T1000 (cell line): ENCODE measurements at places on chromosomes 1 and 21.

DNA sequence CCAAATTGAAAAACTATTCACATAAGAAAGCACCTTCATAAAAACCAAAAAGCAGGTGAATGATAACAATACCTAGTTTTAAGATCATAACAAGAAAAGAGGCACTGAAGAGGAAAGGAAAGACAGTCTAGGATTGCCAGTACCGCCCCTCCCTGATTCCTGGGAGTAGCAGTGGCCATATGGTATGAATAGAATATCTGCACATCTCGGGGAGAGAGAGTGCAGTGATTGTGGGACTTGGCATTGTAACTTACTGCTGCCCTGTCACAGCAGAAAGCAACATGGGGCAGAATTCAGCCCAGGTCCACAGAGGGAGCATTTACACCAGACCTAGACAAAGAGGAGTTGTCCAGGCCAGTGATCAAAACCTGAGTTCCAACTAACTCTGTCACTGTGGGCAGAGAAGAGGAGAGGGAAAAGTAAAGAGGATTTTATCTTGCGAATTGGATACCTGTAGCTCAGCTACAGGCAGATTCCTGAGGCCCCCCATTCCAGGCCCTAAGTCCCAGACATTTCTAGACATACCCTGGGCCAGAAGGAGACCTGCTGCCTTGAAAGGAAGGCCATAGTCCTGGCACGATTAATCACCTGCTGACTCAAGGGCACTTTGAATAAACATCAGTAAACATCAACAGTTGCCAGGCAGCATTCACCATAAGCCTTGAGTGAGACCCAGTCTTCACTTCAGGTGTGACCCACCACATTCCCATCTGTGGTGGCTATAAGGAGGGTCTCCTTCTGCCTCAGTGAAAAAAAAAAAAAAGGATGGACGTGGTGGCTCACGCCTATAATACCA is 397.5 kb downstream of the TGFB2 start:
- no peak for DNase-seq

DNA sequence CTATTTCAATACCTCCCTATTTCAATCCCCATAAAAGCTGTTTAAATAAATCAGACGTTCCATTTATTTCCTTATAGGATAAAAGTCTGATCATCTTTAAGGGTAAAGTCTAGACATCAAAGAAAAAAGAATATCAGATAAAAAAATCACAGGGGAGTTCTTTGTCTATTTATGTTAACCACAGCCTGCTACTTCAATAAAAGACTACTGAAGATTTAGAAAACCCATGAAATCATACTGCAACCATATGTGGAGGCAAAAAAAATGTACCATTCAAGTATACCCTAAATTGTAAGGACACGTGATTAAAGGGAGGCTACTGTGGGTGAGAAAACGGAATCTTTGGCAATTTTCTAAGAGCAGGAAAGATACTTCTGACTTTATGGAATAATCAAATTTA is 108.2 kb upstream of the TNFSF4 start:
- no peak for DNase-seq

DNA sequence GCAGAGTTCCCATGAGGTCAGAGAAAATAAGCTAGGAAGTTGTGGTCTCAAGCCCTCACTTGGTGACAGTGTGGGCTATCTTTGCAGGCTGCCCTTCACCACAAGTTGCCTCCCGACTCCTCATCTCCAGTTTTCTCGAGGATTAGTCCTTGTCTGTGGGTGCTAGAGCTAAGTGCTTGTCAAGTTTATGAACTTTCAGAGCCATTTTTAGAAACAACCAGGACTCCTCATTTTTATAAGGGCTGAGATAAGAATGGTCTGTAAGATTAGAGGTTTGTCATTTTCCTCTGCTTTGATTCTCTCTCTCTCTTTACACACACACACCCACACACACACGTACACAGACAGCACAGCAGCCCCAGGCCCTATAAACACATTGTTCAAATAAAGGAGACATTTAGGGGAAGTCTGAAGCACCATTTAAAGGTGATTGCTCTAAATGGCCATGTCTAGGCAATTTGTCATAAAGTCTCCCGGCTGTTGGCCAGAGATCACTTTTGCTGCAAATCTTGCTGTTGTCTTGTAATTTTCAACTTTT is 127.2 kb downstream of the LACTBL1 start:
- no peak for DNase-seq

- DNase-seq: peak; percentile 11
Measured at GRCh38 chr1:170562646-170563338, 30.8 kb downstream of the GORAB start.

DNA sequence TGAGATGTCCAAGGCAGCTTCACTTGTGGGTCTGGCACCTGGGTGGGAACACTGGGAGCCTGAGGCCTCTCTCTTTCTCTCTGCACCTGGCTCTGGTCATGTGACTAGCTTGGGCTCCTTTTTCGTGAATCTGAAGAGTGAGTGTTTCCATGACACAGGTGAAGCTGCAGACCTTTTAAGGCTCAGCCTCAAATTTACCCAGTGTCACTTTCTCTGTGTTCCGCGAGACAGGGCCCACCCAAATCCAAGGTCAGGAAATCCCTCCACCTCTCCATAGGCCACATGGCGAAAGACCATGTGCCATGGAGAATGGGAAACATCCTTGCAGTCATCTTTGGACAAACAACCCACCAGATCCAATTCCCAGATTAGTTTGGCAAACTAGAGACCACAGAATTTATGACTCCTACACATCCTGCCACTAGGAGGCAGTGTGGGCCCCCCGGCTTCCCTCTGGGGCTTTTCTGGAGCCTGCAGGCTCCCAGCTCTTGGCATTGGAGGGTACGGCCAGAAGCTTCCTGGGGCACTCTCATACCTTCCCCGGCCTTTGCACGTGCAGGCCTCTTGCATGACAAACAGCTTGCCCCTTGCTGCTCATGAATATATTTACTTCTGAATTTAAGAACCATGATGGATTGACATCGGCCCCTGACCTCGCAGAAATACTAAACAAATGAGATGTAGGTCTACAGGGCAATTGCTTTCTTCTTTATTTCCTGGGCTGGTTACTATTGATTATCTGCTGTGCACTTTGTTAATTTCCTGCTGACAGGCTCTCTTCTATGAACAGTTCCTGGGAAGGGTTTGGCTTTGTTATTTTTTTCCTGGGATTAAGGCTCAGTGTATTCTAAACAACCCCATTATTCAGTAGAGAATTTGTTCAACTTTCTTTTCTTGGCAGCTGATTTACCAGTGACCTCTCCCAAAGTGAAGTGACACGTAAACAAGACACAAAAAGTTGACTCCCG is 180.7 kb downstream of the KAZN start:
- DNase-seq: no peak

GRCh38 chr1:57109247-57109646 is 143.4 kb upstream of the C8B start:
- no peak for DNase-seq

- peak; percentile 37 for DNase-seq
Measured at GRCh38 chr1:238409191-238409850, 518.6 kb upstream of the ZP4 start.

GRCh38 chr1:110250749-110251148 is 40.6 kb downstream of the KCNC4 start:
- DNase-seq: no peak

- DNase-seq: peak; percentile 16
Measured at GRCh38 chr1:8133657-8134430, 107.7 kb upstream of the ERRFI1 start.

DNA sequence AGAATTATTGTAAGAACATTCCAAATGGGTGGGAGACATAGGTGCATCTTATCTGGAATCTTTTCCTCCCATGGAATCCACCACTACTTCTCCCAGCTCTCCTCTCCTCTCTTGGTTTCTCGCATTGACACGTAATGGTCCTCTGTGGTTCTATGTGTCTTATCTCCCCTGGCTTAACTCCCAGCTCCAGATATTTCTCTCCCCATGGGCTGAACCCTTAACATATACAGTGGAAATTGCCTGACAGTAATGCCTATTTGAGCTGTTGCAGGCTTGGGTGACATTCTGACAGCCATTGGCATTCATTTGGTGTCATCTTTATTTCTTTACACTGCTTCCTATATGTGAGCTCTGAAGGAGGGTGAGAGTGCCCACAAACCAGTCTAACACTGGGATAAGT is 118.3 kb downstream of the SPATA46 start:
- no peak for DNase-seq

- no peak for DNase-seq
Measured at GRCh38 chr1:162281426-162281825, 95.2 kb downstream of the SPATA46 start.

- DNase-seq: no peak
Measured at GRCh38 chr1:156489166-156489934, 11.2 kb downstream of the MEF2D start.

DNA sequence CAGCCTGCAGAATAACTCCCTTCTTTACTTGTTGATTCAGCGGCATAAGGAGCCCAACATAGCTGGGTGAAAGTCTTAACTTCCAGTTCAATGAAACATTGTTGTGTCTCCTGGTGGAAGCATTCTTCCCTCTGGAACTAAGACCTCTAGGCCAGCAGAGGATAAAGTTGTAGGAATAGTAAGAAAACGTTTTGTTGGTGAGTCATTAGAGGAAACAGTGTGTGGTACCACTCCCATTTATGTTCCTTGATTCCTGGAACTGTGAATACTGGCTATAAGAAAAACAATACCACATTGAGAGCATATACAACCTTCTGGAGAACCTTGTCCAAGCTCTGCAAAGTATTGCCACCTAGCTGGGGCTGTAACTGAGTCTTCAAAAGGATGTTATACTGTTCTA is 737.4 kb upstream of the ZP4 start:
- no peak for DNase-seq

DNA sequence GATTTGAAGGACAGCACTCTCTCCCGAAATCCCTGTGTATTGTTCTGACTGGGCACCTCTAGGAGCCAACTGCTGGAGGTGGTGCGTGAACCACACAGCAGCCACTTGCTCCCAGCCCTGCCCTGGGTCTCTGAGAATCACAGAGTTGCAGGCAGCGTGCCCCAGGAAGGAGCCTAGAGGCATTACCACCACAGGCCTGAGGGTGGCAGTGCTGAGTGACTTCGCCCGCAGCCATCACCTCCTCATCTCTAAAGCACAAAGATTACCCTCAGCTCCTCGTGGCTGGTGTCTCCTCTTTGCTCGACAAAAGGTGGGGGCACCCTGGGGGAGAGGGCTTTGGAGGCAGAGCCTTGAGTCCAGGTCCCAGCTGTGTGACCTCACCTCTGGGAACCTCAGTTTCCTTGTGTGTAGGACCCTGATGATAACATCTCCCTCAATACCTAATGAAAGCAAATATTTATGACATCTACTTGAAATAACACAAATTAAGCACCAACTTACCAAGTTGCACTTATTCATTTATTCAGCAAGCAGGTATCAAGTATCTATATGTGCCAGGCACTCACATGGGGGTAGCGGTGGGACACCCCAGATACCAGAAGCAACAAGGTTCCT is 86.3 kb downstream of the VWA5B1 start:
- no peak for DNase-seq

GRCh38 chr1:53765657-53766056 is 26.7 kb upstream of the GLIS1 start:
- DNase-seq: no peak

DNA sequence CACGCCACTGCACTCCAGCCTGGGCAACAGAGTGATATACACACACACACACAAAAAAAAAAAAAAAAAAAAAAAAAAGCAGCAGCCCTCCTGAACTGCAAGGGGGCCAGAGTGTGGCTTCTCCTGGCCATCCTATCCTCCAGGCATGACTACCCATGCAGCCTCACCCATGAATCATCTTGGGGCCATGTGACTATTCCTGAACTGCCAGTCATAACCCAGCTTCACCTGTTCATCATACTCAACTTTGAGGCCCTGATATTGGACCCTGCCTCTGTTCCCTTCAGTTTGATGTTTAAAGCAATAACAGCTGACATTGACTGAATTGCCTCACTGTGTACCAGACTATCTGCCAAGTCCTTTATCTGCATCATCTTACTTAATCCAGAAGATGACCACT is 2.8 kb upstream of the HPCAL4 start:
- DNase-seq: no peak

GRCh38 chr1:226417830-226418546 is 10.1 kb upstream of the PARP1 start:
- no peak for DNase-seq

DNA sequence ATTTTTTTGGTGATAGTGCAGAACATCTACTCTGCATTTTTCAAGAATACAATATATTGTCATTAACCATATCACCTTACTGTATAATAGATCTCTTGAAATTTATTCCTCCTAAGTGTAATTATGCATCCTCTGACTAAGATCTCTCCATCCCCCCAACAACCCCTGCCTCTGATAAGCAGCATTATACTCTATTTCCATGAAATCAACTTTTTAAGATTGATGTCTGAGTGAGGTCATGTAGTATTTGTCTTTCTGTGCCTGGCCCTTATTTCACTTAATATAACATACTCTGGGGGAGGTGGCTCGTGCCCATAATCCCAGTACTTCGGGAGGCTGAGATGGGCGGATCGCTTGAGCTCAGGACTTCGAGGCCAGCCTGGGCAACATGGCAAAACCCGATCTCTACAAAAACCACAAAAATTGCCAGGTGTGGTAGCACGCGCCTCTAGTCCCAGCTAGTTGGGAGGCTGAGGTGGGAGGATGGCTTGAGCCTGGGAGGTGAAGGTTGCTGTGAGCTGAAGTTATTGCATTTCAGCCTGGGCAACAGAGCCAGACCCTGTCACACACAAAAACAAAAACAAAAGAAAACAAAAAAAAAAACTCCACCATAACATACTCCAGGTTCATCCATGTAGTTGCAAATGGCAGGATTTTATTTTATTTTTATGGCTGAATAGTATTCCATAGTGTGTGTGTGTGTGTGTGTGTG is 5.7 kb downstream of the ACOT11 start:
- no peak for DNase-seq

GRCh38 chr1:62716397-62716796 is 28.2 kb upstream of the DOCK7 start:
- no peak for DNase-seq

GRCh38 chr1:64891448-64891825 is 74.9 kb downstream of the JAK1 start:
- DNase-seq: no peak

DNA sequence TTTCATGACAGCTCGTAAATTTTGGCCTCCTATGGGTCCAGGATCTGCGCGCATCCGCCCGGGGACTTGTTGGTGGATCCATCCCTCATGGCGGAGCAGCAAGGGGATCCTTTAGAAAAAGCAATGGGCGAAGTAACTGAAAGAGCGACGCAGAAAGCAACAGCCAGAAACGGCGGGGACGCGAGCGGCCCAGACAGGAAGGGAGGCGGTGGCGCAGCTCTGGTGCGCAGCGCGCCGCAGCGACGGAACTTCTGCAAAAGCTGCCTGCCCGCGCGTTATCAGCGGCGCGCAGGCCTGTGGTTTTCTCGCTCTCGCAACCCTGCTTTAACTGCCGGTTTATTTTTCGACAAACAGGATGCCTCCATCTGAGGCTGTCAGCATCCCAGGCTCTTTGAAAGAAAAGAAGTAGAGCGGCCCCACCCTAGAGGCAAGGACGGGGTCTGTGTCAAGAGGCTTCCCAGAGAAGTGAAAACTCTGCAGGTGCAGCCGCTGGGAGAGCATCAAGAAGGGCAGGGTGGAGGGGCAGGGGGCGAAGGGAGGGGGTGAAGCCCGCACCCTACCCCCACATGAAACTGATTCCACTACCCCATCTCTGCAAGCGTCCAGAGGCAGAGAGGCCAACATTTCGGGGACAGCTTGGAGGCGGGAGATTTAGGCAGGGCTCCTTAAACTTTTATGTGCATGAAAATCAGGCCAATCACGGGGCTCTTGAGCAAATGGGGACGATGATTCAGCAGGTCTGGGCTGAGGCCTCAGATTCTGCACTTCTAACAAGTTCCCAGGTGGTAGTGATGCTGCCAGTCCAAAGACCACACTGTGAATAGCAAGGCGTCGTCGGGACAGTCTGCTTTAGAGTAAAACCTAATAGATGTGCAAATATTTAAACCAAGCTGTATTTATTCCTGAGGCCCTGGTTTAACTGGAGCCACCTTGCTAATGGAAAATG is 22.2 kb downstream of the RUNX1 start:
- no peak for DNase-seq

GRCh38 chr1:216670118-216670883 is 52.9 kb downstream of the ESRRG start:
- no peak for DNase-seq
